ENCODE measurements at places on chromosomes 12 and 14. TPM values are rescaled to one million over a fixed set of nuclear protein-coding genes. Genes with fewer than 3 reads are reported as not detected.
A peak's percentile ranks its signal among the peaks of the same experiment; 100 is the strongest.

DNA sequence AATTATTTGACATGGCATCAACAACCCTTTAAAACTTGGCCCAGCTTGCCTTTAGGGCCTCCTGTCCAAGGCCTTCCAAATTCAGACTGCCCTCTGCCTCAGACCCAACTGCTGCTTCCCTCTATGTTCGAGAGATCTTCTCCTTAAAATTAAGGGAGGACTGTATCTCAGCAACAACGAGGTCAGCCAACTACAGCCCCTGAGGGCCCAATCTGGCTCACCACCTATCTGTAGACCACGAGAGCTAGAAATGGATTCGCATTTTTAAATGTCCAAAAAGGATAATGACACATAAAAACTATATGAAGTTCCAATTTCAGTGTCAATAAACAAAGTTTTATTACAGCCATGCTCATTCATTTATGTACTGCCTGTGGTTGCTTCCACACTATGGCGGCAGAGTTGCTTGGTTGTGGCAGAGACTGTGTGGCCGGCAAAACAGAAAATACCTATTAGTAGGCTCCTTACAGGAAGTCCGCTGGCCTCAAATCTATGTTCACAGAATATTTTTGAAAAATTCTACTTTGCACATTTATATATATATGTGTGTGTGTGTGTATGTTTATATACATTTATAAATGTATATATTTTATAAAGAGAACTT, 1026.9 kb downstream of the BCL11B start:
- no peak for DNase-seq

GRCh38 chr12:44099486-44099885, 263.6 kb downstream of the TMEM117 start:
- no peak for DNase-seq

DNA sequence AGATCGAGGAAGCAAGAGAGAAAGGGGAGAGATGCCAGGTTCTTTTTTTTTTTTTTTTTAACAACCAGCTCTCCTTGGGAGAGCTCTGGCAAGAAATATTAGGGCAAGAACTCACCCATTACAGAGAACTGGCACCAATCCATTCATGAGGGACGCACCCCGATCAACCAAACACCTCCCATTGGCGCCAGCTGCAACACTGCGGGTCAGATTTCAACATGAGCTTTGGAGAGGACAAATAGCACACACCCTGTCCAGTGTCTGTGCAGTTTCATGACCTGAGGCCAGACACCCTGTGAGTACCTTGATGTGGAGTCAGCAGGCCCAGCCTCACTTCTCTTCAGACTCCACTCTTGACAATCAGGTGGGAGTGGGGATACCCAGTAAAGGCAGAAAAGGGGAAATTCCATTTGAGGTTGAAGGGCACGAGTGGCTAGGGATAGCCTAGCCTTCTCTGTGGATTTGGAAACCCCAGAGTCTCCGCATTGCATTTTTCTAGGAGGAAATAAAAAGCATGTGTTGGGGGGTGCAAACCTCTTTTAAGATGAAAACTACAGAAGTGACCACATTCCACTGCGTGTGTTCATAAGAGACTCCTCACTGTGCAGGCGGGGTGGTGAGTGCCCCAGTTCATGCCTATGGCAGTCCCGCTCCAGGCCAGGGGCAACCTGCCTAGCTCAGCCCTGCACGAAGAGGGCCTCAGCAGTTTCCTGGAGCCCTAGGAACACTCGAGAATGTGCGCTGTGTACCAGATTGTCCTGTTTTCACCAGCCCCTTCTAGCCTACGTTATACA, 42.4 kb upstream of the GPATCH2L start:
- DNase-seq: no peak

GRCh38 chr14:74941676-74942097, 13.7 kb downstream of the PGF start:
- DNase-seq: no peak

- peak; percentile 60 for DNase-seq
These were observed 65.2 kb upstream of the DIO3 start for GRCh38 chr14:101495827-101496775.

DNA sequence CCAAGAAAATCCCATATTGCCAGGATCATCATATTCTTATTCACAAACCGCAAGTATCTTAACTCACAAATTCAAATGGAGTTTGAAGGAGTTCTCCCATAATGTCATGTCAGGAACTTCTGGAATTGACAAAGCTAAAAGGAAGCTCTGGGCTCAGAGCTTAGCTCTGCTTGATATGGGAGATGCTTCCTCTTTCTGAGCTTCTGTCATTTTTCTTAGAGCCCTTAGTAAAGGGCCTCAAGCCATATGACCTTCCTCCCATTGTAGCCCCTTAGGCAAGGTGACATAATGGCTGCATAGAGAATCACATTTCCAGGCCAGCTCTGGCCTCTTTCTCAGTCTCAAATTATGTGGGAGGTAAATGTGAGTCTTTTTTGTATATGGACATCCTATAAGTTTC, 40.9 kb downstream of the SLC4A8 start:
- no peak for DNase-seq

GRCh38 chr12:55280991-55281390, 15.4 kb downstream of the OR6C6 start:
- no peak for DNase-seq

GRCh38 chr14:105846312-105846711, 319.9 kb downstream of the TMEM121 start:
- DNase-seq: no peak

- DNase-seq: peak; percentile 48
These were observed 22.4 kb downstream of the RXYLT1 start for GRCh38 chr12:63802012-63802608.

- DNase-seq: no peak
These were observed 4.3 kb downstream of the NIN start for GRCh38 chr14:50826681-50827080.

GRCh38 chr12:113422886-113423669, 898 bp downstream of the SDSL start:
- DNase-seq: no peak

- no peak for DNase-seq
These were observed 186.8 kb downstream of the TTC7B start for GRCh38 chr14:90629471-90629870.

DNA sequence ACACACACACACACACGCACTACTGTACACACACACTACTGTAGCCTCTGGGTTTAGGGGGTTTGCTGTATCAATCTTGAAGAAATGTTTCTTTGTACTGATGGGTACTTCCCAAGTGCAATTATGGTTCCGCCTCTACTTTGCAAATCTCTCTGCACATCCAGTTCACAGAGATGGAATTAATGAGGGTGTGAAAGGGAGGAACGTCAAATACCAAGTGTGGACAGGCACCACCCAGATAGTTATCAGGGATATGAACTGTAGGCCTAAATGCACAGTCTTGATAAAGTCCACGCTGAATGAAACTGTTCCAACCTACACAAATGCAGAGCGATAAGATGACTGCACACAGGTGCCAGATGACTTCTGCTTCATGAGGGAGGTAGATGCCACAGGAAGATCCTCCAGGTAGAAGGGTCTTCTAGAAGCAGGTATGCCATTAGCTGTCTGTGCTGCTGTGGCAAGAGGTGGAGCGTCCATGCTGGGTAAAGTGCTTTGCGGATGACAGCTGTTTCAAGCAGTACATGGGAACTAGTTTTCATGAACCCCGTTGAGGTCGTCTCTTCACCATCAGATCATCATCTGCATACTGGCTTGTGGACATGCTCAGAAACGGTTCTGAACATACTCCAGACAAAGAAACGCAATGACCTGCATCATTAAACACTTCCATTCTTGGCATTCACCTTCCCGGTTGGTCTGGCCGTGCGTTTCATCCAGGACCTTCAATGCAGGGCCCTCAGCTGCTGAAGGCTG, 314.3 kb upstream of the RTL1 start:
- no peak for DNase-seq

- DNase-seq: no peak
These were observed 128.8 kb downstream of the CCDC60 start for GRCh38 chr12:119463211-119463926.

DNA sequence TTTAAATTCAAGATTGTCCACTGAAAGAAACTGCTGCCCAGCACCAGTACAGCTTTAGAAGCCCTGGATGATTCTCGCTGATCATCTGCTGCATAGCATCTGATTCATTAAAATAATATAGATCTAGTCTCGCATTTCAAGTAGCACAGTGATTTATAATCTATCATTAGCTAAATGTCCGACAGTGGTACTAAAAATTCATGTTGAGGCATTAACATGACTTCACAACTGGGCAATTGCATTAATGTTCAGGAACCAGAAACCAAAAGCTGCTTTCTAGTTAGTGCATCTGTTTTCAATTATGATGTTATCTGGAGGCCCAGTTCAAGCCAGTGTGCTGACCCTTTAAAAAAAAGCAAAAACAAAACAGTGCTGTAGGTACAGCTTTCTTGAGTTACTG, 1987.2 kb upstream of the SEL1L start:
- DNase-seq: peak; percentile 28

The LRTM2 gene
- total RNA-seq: not detected

The ABCC9 gene
- 21.3 TPM for total RNA-seq

The GLS2 gene
- 2.5 TPM for total RNA-seq

All from kidney (tissue), 22 donors.